Lung (tissue), 17 donors: ENCODE measurements at places on chromosomes 1 and 21. TPM values are rescaled to one million over a fixed set of nuclear protein-coding genes. Genes with fewer than 3 reads are reported as not detected.

- no peaks in the 10 kb centered on the region for H3K27me3 ChIP-seq
- H3K4me3 ChIP-seq, result no peak overlapping the region
- no peaks in the 10 kb centered on the region for H3K4me1 ChIP-seq
- no peaks in the 10 kb centered on the region for H3K36me3 ChIP-seq
Measured at GRCh38 chr1:93502571-93502970, 54.7 kb downstream of the FNBP1L start.

DNA sequence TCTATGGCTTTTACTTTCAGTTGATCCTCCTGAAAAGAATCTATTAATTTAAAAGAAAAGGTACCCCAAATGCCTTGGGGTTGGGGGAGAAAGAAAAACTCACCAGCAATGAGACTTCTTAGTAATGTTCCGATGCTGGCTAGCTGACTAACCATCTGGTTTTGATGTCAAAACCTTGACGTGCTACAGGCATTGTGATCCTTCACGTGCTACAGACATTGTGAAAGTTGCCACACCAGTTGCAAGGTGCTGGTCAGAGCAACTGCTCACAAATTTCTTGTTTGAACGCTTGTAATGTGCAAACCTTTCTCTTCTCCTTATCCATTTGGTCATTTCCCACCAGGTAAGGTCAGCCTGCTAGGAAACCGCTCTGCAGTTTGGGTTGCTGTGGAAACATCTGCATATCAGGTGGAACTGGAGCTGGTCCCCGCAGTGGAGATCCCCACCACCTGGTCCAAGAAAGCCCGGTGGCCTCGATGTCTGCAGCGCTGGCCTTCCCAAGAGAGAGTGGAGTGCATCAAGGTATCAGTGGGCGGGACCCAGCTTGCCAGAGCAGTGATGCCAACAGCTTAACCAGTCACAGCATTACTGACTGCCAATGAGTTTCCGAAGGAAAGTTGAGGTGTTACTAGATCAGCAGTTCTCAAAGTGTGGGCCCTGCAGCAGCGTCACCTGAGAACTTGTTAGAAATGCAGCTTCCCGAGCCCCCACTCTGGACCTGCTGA lies 16.1 kb downstream of the MAB21L3 start:
- H3K27ac ChIP-seq, result no peak overlapping the region
- H3K36me3 ChIP-seq, result no peaks in the 10 kb centered on the region
- no peak for DNase-seq
- H3K4me3 ChIP-seq, result no peak overlapping the region
- H3K4me1 ChIP-seq, result no peaks in the 10 kb centered on the region
- peaks cover 3% of the 10 kb centered on the region for H3K27me3 ChIP-seq

DNA sequence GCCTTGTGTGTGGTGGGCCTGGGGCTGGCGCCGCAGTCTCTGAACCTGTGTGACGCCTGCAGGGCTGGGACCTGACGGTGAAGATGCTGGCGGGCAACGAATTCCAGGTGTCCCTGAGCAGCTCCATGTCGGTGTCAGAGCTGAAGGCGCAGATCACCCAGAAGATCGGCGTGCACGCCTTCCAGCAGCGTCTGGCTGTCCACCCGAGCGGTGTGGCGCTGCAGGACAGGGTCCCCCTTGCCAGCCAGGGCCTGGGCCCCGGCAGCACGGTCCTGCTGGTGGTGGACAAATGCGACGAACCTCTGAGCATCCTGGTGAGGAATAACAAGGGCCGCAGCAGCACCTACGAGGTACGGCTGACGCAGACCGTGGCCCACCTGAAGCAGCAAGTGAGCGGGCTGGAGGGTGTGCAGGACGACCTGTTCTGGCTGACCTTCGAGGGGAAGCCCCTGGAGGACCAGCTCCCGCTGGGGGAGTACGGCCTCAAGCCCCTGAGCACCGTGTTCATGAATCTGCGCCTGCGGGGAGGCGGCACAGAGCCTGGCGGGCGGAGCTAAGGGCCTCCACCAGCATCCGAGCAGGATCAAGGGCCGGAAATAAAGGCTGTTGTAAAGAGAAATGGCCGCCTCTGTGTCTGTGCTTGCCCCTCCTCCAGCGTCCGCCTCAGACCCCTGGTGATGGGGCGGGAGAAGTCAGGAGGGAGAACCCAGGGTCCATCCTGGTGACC lies 788 bp downstream of the ISG15 start:
- peak overlapping the region; percentile 46 for H3K27ac ChIP-seq
- peak; percentile 45 for DNase-seq
- no peaks in the 10 kb centered on the region for H3K27me3 ChIP-seq
- H3K36me3 ChIP-seq, result no peaks in the 10 kb centered on the region

DNA sequence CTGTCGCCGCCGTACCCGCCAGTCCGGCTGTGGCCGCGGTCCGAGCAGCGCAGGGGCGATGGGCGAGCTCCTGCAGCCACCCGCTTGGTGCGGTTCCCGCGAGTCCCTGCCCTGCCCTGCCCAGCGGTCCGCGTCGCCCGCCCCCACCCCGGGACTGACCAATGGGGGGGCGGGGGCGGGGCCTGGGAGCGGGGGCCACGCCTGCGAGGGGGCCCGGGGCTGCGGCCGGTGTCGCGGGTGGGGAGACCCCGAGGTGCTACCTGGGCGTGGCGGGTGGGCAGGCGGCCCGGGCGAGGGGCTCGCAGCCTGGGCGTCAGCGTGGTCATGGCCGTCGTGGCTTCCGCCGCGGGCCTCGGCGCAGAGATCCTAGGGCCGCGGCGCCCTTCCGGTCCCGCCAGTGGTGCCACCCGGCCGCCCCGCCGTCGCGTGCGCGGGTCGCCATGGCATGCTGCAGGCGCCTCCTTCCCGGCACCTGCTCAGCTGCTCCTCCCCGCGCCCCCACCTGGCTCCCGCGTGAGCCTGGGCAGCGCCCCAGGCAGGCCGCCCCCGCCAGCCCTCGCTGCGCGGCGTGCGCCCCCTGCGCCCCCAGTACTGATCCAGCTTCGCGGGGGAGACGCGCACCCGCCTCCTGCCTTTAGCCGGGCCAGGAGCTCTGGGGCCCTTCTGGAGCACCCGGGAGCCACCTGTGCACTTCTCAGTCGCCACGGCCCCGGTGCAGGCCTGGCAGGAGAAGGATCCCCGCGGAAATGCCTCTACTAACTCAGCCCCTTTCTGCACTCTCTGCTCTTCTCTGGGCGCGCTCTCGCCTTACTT lies at the start of gene BMP8B:
BMP8B (minus strand) TSS at position 108 of the 813 bp plus-strand sequence. CDS start 380 bp downstream, outside the sequence.
- DNase-seq, result no peak
- no peaks in the 10 kb centered on the region for H3K36me3 ChIP-seq
- H3K4me3 ChIP-seq, result peak within 1 kb of the TSS; percentile 58
- H3K27ac ChIP-seq, result peak within 1 kb of the TSS; percentile 33
- no peaks in the 10 kb centered on the region for H3K4me1 ChIP-seq
- peaks cover 31% of the 10 kb centered on the region for H3K27me3 ChIP-seq

- H3K4me3 ChIP-seq, result no peak overlapping the region
- no peak overlapping the region for H3K27ac ChIP-seq
- H3K4me1 ChIP-seq, result no peaks in the 10 kb centered on the region
Measured at GRCh38 chr1:62484824-62485468, 48.1 kb downstream of the USP1 start.

- DNase-seq, result no peak
- H3K4me3 ChIP-seq, result no peak overlapping the region
- no peaks in the 10 kb centered on the region for H3K27me3 ChIP-seq
- H3K4me1 ChIP-seq, result no peaks in the 10 kb centered on the region
- H3K36me3 ChIP-seq, result no peaks in the 10 kb centered on the region
Measured at GRCh38 chr1:177801790-177802189, 168.1 kb downstream of the SEC16B start.

DNA sequence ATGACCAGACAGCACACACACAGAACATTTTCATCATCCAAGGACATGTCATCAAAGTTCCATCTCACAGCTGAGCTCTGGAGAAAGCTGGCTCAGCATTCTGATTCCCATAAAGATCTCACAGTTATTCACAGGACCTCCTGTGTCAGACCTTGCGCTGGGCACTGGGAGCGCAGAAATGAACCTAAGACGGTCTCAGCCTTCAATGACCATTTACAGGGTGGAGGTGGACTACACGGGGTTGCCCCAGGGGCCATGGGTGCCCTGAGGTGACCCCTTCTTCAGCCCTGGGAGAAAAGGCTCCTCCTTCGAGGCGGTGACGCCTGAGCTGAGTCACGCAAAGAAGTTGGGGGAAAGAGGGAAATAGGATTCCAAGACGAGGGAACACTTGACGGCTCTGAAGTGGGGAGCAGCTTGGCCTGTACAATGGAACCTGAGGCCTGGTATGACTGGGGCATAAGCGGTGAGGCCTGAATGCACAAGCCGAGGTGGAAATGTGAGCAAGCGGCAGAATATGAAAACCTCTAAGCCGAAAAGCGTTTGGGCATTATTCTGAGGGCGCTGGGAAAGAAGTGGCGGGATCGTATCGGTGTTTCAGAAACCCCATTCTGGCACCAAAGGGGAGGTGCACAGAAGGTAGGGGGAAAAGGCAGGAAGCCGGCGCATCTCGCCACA lies 797 bp downstream of the CC2D1B start:
- H3K4me1 ChIP-seq, result peaks cover 11% of the 10 kb centered on the region
- peaks cover 23% of the 10 kb centered on the region for H3K36me3 ChIP-seq
- DNase-seq, result peak; percentile 47
- peak overlapping the region; percentile 98 for H3K27ac ChIP-seq
- H3K4me3 ChIP-seq, result peak overlapping the region; percentile 94

GRCh38 chr1:40668769-40669525 lies 3.5 kb upstream of the RIMS3 start:
- no peak overlapping the region for H3K4me3 ChIP-seq
- no peaks in the 10 kb centered on the region for H3K4me1 ChIP-seq
- H3K27ac ChIP-seq, result no peak overlapping the region

DNA sequence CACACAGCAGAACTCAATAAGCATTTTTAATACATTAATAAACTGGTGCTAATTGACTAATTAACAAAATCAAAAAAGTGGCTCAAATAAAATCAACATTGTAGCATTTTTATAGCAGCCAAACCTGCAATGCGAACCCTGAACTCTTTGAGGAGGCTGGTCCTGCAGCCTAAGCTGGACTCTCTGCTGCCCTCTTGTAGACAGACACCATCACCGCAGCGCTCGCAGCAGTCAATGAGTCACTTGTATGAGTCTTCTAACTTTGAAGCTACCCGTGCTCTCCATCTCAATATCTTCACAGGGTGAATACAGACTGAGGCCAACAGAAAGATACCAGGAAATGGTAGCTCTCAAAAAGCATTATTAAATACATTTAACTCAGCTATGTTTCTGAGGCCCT lies 9.7 kb upstream of the KRTAP7-1 start:
- H3K4me3 ChIP-seq, result no peak overlapping the region
- no peak overlapping the region for H3K27ac ChIP-seq
- H3K4me1 ChIP-seq, result no peaks in the 10 kb centered on the region

DNA sequence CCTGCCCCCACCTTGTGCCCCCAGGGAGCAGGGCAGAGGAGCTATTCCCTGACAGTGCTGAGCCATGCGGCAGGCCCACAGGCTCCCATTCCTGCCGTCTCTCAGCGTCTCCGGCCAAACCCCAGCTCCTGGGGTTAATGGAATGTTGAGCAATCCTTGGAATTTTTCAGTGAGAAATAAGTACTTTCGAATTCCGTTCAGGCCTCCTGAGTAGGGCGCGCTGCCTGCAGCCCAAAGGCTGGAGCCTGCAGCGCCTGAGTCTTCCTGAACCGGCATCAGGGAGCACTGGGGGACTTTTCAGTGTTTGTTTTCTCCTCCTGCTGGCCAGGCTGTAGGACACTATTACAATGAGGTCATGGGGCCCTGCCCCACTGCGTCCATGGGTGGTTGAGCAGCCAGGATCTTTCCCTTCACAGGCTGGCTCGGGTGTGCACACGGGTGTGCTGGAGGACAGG lies 33.3 kb upstream of the CSF1 start:
- peak; percentile 85 for DNase-seq
- H3K4me1 ChIP-seq, result peaks cover 7% of the 10 kb centered on the region
- H3K27me3 ChIP-seq, result no peaks in the 10 kb centered on the region

DNA sequence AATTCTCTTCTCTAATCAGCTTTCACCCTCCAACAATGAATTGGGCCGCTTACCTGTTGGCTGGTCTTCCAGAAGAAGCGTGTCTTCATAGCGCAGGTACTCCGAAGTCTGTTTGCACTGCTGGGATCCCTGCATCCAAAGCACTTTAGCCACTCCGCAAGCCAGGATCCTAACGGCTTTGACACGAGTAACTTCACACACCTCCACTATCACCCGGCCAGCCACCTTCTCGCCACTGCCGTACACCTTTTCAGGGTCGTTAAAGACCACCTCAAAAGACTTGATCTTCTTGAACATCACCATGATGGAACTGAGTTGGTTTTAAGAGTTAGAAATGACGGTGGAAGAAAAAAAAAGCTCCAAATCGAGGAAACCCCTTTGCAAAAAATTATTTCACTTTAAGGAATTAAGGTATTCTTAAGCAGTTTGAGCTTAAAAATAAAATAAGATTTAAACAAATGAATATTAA lies 381 bp downstream of the TXNIP start:
- H3K27ac ChIP-seq, result peak overlapping the region; percentile 85
- no peaks in the 10 kb centered on the region for H3K27me3 ChIP-seq
- peak overlapping the region; percentile 100 for H3K4me3 ChIP-seq

- H3K4me1 ChIP-seq, result peaks cover 4% of the 10 kb centered on the region
- H3K4me3 ChIP-seq, result no peak overlapping the region
- H3K36me3 ChIP-seq, result no peaks in the 10 kb centered on the region
Measured at GRCh38 chr1:216854836-216855484, 131.7 kb upstream of the ESRRG start.

DNA sequence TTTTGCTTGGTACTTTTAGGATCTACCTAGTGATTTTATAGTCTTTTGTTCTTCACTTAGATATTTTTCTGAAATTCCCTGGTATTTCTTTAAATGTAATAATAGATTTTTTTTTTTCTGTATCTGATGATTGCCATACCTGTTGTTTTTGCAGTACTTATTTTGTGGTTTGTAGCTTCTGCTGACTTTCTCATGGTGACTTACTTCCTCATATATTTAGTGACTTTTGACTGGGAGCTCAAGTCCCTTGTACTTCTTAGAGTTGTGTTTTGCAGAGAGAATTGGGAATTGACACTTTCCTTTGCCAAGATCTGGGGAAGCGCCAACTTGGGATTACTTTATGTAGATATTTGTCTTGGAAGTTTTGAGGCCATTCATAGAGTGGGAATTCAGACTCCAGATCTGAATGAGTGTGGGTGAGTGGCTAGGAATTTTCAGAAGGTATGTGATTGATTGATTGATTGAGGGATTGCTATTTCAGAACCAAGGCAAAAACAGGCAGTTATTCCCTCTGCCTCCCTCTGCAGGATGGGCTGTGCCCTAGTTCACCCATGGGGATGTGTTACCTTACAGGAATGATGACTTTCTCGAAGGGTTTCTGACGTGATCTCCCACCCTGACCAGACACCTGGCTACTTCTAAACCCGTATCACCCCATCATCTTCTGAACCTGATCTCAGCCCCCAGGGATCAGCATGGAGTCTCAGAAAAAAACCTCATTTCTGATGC lies 219.5 kb downstream of the URB2 start:
- peaks cover under 1% of the 10 kb centered on the region for H3K27me3 ChIP-seq
- no peaks in the 10 kb centered on the region for H3K4me1 ChIP-seq
- H3K36me3 ChIP-seq, result no peaks in the 10 kb centered on the region
- no peak for DNase-seq
- no peak overlapping the region for H3K27ac ChIP-seq

Gene PRPF38A
- total RNA-seq, result 37.9 TPM

Gene KRTAP6-1
- not detected for total RNA-seq

Gene AADACL3
- not detected for total RNA-seq

Gene TRIM58
- 2.2 TPM for total RNA-seq

Gene CHIA
- 2.2 TPM for total RNA-seq

Gene OR6N1
- total RNA-seq, result 0.80 TPM
